NCI-H1436 treated with DMSO at 0.1 percent for 48 hours (cell line): ENCODE measurements at places on chromosomes 13 and 19.

GRCh38 chr19:46828484-46828883 is 22.2 kb downstream of the AP2S1 start:
- DNase-seq: no peak

- no peak for DNase-seq
These were observed 3.7 kb downstream of the ZNF85 start for GRCh38 chr19:20926796-20927195.

- DNase-seq: no peak
These were observed 6.9 kb downstream of the UPK1A start for GRCh38 chr19:35673121-35673804.

- DNase-seq: no peak
These were observed 637 bp downstream of the RANBP3 start for GRCh38 chr19:5977222-5977784.

GRCh38 chr13:72427757-72428528 is 299.5 kb downstream of the MZT1 start:
- DNase-seq: no peak

DNA sequence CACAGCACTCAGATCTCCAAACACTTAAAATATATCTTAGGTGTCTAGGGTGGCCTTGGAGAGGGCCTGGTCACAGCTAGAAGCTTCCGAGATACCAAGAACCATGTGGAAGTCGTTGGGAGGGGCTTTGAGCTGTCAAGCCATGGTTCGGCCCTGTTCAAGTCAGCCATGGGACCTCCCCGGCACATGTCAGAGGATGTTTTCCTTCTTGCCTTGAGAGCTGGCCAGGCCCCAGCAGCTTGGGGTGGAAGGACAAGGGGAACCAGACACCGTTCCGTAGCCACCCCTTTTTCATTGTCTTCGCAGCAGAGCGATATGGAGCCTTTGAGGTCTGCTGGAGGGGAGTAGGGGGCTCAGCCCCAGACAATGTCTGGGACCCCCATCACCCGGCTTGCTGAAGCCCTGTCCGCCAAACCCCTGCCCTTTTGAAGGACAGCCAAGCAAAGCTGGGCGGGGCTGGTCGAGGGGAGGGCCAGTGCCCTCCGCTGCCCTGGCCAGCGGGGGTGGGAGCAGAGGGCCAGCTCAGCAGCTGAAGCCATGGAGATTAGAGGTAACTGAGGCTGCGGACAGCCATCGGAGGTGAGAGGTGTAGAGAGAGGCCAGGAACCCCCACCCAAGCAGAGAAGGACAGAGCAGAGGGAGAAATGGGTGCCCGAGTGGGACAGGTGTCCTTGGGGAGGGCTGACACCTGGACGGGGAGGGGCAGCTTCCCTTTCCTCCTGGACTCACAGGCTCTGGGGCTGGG is 435 bp downstream of the KLK11 start:
- no peak for DNase-seq

DNA sequence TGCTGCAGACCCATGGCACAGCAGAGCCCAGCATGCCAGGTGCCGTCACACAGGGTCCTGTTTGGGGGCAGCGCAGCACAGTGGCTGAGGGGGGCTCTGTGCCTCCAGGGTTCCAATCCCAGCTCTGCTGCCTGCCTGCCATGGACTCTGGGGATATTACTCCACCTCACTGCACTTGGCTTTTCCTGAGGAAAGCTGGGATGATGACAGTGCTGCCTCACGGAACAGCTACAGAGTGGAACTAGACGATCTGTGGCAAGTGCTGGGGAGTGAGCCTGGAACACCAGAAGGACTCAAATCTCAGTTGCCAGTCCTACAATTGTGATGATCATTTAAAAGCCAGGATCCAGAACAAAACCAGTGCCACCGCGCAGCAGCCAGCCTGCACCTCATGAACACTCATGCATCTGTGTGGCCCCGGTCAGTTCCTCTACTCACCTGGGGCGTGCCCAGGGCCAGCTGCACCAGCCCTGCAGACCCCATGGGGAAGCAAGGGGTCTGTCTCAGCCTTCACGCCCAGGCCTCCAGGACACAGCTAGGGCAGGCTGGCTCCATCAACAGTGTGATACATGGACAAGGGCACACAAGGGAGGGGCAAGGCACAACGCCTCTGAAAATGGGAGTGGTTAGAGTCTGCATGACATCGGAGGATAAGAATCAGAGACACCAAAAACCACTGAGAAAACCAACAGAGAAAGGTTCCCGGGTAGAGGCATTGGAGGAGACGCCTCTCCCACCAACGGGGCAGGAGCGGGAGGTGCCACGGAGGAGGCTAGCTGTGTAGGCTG is 55.2 kb downstream of the ATP7B start:
- DNase-seq: no peak

GRCh38 chr19:40785526-40785925 is 7.5 kb downstream of the RAB4B start:
- DNase-seq: no peak

GRCh38 chr13:30268673-30269072 is 38.7 kb downstream of the KATNAL1 start:
- no peak for DNase-seq

GRCh38 chr19:1880611-1881392 is 4.5 kb downstream of the ABHD17A start:
- no peak for DNase-seq

DNA sequence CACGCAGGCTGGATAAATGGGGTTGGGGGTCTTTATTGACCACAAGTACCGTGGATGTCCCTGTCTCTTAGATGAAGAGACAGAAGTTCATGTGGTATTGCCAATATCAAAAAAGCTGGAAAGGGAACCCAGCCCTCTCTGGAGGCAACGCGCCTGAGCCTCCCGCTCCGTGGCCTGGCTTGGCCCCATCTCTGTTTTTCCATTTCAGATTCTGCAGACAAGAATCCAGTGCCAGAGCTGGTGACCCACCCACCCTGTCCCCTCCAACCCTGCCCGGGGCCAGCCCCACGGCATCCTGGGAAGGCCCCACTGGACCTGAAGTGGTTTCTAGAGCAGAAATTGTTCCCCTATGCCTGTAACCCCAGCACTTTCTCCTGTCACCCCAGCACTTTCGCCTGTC is 57.7 kb downstream of the PTPRS start:
- no peak for DNase-seq

DNA sequence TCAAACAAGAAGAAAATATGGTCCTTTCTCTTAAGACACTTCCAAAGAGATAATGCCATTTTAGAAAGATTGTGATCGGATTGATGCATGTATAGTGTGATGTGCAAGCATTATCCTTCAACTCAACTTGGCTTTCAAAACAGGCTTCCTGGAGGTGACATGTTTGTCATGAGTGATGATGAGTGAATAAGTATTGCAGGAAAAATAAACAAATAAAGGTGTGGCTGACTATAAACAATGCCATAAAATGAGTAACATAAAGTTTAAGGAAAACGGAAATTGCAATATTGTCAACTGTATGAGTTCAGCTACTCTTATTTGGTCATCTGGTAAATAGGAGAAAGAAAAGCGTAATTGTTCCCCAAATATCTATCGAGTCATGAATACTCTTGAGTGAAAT is 1283.7 kb downstream of the PCDH9 start:
- DNase-seq: no peak

GRCh38 chr19:4284176-4284958 is 5.3 kb downstream of the SHD start:
- DNase-seq: no peak

GRCh38 chr19:33376941-33377557 is 3.5 kb downstream of the CEBPG start:
- no peak for DNase-seq

DNA sequence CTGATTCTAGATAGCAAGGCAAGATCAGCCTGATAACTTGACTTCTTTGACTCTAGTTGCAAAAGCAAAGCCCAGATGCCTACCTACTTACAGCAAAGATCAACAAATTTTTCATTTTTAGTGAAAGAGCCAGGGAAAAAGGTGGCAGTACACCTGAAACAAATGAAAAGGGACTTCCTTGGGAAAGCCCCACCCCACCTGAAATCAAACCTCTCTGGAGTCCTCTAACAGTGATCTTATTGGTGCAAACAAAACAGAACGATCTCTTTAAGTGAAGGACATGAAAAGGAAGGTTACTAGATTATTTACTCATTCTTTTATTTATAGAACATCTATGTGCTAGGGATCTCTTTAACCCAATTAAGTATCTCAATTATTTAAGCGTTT is 507 bp upstream of the LCP1 start:
- DNase-seq: no peak

GRCh38 chr19:21587549-21587948 is 82.1 kb downstream of the ZNF429 start:
- DNase-seq: no peak

- DNase-seq: no peak
These were observed 36.9 kb downstream of the ARRDC2 start for GRCh38 chr19:18044825-18045304.

DNA sequence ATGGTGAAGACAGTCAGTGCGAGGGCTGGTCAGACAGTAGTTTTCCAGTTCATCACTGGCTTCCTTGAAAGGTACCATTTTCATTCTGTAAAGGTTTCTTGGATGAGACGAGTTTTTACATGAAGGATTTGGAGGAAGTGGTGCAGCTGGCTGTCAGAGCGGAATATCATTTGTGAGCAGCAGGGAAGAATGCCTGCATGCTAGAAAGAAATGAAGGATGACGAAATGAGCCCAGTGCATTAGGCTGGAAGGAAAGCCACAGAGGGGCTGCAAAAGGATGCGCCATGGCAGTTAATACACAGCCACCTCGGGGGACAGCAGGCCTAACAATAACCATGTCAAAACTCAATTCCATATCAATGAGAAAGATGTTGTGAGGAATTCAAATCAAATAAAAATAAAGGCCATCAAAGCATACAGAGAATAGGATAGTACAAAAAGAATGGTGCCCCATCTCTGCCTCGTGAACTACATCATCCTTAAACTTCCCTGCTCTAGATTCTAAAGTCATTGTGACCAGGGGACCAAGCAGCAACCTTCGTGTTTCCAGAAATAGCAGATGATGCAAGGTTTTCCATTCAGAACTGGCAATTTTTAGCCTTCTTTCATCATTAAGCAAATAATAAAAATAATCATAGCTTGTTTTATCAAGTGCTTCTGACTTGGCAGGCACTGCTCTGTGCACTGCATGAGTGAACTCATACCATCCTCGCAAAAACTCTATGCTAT is 504.2 kb downstream of the RFC3 start:
- DNase-seq: no peak

- peak; percentile 57 for DNase-seq
These were observed 9.8 kb upstream of the ZNF627 start for GRCh38 chr19:11587302-11587974.

- DNase-seq: no peak
These were observed 535.8 kb downstream of the KCTD12 start for GRCh38 chr13:76350399-76350798.

- DNase-seq: no peak
These were observed 23.7 kb upstream of the LGALS14 start for GRCh38 chr19:39680593-39680992.

GRCh38 chr13:88118952-88119351 is 447.8 kb downstream of the SLITRK5 start:
- no peak for DNase-seq

DNA sequence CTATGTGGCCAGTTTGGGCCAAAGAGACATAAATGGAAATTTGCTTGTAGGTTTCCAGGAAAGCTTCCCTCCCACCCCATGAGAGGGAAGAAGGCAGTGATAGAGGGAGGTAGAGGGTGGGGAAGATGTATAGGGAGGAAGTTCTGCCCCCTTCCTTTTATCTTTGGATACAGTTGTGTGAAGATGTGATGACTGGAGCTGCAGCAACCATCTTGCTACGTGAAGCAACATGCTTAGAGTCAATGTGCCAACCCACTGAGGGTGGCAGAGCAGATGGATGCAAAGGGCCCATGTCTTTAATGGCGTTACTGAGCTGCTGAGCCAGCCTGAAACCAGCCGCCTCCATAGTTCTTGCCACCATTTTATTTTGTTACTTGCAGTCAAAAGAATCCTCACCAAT is 10.7 kb downstream of the VSIG10L start:
- DNase-seq: no peak

DNA sequence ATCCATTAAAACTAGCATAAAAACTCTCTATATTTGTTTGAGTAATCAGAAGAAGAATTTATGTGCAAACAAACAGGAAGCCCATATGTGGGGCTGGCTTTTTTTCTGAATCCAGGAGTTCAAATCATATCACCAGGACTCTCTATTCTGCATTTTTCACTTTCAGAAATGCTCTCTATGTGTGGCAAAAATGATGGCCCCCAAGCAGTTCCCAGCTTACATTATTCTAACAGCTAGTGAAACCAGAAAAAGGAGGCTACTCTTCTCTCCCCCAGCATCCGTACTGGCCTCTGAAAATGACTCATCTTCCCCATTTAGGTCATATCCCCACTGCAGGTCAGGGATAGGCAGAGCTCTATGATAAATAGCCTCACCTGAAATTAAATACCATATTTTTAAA is 20.4 kb downstream of the RBM26 start:
- DNase-seq: no peak

DNA sequence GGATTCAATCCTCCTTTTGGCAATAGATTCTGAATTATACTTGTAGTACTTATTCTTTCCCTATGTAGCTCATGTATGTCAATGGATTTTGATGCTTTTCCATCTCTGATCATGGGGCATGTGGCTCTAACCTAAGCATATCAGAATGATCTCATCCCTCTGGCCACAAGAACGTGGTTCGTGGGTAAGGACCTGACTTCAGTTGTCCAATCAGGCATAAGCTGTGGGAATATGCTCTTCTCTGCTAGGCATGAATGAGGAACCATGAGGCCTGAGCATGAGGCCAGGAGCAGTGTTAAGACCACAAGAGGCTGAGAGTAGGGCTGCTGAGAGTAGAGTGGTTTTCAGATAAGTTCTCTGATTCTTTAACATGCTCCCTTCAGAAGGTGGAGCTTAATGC is 292.4 kb upstream of the TSHZ3 start:
- DNase-seq: no peak

DNA sequence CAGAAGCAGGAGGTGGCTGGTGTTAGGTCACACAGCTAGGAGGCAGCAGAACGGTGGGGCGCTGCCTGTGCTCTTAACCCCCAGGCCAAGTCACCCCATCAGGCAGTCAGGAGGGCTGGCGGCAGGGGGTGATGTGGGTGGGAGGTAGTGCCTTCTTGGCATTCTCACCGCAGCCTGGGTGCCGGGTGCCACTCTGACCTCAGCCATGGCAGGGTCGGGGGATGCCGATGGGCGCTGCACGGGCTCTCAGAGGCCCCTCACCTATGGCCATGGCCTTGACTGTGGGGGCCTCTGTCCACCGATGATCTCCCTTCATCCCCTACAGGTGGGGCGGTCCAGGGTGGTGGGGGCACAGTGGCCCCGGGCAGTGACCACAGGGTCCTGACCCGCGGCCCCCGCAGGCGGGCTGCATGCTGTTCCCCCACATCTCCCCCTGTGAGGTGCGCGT is 5.6 kb downstream of the PTOV1 start:
- no peak for DNase-seq

GRCh38 chr19:15422296-15423075 is 3.7 kb upstream of the AKAP8L start:
- DNase-seq: no peak

GRCh38 chr13:87122551-87122950 is 548.6 kb upstream of the SLITRK5 start:
- no peak for DNase-seq

DNA sequence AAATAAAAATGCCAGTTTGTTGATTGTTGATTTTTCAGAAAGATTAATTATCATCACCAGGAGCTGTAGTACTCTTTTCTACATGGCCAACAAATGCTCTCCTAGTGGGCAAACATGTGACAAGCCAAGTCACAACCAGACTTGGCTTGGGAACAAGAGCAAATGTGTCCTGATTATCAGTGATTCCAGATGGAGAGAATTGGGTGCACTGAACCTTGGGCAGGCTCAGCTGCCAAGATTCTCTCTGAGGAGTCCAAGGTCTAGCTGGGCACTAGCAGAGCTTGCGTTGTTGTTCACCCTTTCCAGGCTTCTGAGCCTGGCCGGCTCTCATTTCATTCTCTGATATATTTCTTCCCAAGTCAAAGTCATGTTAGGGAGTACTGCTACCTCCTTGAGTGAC is 27.3 kb upstream of the GPI start:
- no peak for DNase-seq
